ENCODE measurements at places on chromosomes 12 and 14.

DNA sequence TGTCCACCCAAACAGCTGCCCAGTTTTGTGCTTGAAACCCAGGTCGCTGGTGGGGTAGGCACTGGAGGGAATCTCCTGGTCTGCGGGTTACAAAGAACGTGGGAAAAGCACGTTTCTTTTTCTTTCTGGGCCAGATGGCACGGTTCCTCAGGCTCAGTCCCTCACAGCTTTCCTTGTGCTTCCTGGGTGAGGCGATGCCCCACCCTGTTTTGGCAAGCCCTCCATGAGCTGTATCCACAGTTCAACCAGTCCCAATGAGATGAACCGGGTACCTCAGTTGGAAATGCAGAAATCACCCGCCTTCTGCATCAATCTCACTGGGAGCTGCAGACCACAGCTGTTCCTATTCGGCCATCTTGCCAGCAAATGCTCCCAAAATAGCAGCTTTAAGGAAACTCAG is 51.4 kb upstream of the TMTC2 start:
- no peak for DNase-seq

GRCh38 chr12:113167868-113168267 is 17.4 kb downstream of the DDX54 start:
- no peak for DNase-seq

- no peak for DNase-seq
Measured at GRCh38 chr12:27542628-27543027, 18.6 kb downstream of the PPFIBP1 start.

GRCh38 chr14:78367355-78367754 is 197.2 kb downstream of the NRXN3 start:
- no peak for DNase-seq

DNA sequence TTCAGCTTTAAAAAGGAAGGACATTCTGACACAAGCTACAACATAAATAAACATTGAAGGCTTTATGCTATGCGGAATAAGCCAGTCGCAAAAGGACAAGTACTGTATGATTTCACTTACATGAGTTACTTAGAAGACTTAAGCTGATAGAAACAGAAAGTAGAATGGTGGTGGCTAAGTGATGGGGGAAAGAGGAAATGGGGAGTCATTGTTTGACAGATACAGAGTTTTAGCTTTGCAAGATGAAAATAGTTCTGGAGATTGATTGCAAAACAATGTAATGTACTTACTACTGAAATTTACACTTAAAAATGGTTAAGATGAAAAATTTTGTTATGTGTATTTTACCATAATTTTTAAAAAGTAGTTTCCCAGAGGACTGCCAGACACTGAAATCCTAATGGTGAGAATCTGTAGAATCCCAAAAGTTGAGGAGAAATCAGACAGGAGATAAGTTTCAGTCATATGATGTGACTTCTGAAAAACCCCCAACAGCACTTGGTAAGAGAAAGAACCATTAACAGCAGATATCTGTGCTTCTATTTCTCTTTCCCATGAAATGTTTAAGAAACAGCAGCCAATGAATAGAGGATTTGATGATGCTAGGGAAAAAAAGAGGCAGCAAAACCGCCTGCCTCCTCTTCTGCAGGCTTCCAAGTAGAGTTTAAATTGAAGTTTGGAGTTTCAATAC is 16.6 kb upstream of the CLEC2A start:
- no peak for DNase-seq

DNA sequence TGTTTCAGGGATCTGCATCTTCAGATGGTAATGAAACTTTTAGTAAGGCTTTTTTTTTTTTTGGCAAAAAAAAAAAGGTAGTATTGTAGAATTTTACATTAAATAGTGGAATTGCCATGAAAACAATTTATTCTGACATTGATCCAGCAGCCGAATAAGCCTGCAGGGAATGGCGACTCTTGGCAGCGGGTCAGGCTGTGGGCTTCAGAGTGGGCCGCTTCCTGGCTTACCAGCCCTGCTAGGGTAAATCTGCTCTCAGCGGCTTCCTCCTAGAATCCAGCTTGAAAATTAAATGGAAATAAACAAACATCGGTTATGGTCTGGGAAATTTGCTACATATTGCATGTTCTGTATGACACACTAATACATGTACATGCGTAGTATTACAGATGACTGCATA is 34.8 kb downstream of the SFSWAP start:
- DNase-seq, result no peak

DNA sequence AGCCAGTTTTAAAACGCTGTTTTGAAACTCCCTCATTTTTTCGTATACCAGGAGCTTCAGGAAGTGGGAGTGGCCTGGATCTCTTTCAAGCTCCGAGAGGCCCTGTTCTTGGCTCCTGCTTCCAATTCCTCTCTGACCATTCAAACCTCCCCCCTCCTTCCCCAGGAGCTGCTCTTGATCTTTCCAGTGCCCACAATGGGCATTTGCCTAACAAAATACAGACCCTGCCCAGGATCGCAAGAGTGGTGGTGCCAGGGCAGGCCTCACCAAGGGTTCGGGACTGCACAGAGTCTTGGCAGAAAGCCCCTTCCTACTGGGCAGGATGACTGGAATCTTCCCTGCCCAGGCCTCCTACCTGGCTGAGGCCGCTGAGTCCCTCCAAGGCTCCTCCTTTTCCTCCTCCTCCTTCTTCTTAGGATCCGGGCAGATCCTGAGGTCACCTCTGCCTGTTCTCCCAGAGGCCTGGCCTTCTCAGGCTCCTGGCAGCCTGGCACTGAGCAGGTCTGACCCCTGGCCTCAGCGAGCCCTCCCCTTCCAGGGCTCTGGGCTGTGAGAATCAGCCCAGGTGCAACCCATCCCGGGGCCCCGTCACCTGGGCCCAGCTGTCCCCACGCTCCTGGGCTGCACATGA is 46.9 kb upstream of the NOS1 start:
- DNase-seq, result no peak

GRCh38 chr12:51970904-51971646 is 19.6 kb downstream of the ACVR1B start:
- DNase-seq, result no peak

All from esophagus squamous epithelium (tissue), 5 donors.